Hepatic stellate cell (primary cell): ENCODE measurements at places on chromosomes 7 and 10.

DNA sequence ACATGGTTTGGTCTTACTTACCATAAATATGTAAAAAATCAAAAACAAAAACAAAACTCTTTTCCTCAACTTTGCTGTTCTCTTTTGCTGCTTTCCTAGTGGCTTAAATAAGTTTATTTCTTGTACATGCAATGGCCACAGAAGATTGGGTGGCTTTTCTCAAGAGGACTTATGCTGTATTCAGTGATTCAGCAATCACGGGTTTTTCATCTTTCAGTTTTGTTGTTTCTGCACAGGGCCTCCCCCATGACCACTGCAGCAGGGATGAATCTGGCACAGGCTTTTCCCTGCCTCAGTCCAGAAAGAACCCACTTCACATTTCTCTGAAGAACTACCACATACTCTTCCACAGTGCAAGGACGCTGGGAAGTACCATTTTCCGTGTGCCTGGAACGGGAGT lies 355.0 kb downstream of the RNLS start:
- peak; percentile 30 for DNase-seq

DNA sequence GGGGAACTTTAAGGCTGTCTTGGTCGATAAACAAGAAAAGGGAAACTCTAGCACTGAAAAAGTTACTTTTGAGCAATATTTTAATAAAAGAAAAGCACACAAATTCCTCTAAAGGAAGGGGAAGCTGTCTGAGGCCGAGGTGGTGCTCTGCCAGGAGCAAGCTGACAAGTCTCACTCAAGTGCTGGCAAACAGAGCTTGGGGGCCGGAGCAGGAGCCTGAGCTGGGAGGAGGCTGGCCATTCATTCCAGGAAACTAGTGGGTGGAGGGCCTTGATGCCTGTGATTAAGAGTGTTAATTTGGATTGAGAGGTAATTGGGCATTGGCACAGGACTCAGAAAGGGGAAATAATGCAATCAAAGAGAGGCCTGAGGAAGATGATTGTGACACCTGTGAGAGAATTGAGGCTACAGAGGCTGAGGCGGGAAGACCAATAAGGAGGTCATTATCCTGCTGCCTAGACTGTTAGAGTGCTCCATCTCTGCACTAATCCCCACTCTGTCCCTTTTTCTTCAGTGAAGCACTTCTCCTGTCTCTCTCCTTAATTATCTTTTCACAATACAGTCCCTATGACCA lies 154.9 kb upstream of the COL1A2 start:
- no peak for DNase-seq

DNA sequence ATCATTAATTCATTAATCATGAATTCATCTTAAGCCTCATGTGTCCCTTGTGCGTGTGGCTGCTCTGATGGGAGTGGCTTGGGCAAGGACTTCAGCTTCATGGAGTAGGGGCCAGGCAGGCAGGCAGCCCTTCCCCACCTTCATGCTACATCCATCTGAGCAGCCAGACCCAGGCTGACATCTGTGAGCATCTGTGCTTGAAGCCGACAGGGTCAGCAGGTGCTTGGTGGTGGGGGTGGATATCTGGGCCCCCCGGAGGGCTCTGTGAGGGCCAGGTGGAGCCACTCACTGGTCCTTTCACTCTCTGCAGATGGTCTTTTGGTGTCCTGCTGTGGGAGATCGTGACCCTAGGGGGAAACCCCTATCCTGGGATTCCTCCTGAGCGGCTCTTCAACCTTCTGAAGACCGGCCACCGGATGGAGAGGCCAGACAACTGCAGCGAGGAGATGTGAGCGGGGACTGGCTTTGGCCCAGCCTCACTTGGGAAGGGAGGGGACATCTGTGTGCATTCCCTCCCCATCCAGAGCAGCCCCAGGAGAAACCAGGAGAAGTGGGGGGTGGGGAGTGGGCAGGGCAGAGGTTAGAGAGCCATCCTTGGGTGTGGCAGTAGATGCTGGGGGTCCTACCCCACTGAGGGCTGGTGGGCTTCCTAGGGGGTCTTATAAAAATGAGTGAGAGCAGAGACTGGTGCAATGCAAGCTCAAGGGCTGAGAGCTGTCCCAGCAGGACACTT lies 14.7 kb upstream of the CSGALNACT2 start:
- DNase-seq, result no peak

DNA sequence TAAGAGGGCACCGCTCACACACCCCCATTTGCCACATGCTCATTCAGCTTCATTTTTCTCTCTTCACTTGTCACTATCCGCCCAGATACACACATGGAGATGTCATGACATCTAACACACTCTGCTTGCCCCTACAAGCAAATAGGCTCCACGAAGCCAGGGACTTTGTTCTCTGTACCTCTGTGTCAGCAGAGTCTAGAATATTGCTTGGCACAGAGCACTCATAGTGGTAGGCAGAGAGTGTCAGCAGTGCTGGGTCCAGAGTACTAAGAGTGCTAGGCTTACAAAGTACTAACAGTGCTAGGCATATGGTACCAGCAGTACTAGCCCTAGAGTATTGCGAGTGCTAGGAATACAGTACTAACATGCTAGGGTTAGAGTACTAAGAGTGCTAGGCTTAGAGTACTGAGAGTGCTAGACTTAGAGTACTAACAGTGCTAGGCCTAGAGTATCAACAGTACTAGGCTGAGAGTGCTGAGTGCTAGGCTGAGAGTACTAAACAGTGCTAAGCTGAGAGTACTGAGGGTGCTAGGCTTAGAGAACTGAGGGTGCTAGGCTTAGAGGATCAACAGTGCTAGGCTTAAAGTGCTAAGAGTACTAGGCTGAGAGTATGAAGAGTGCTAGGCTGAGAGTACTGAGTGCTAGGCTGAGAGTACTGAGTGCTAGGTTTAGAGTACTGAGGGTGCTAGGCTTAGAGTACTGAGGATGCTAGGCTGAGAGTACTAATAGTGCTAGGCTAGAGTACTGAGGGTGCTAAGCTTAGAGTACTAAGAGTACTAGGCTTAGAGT lies 166.1 kb downstream of the PRKAG2 start:
- DNase-seq, result no peak

DNA sequence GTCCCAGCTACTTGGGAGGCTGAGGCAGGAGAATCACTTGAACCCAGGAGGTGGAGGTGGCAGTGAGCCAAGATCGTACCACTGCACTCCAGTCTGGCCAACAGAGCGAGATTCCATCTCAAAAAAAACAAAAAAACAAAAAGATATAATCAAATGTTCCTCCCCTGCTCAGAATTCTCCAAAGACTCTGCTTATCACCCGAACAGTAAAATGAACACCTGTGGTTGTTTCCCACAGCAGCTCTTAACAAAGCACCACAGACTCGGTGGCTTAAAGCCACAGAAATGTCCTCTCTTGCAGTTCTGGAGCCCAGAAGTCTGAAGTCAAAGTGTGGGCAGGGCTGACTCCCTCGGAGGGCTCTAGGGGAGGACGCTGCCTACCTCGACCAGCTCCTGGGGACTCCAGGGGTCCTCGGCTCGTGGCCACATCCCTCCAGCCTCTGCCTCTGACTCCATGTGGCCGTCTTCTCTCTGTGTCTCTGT lies 4.1 kb upstream of the INTS1 start:
- no peak for DNase-seq

DNA sequence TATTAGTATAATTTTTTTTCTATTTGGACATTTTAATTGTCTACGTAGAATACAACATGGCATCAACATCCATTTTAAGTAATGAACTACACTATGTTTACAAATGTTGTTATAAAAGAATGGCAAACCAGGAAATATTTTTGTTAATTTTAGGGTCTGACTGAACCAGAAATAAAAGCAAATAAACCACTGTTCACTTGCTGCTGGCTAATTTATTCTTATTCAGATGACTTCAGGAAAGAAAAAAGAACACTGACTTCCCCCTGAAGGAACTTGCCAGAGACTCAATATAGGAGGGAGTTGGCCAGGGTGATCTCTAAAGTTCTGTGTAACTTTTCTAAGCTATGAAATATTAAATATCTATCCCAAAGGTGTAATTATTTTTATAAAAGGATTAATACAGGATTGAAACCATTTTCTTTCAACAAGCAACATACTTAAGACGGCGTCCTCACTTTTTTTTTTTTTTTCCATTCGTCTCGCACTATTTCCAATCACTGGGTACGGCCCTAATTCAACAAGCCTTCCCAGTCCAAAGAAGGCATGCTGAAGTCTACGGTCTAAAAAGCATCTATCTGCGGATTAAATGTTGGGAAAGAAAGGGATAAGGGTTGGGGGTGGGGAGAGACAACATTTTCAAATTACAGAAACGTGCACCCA lies 1.2 kb downstream of the USP6NL start:
- DNase-seq, result no peak

DNA sequence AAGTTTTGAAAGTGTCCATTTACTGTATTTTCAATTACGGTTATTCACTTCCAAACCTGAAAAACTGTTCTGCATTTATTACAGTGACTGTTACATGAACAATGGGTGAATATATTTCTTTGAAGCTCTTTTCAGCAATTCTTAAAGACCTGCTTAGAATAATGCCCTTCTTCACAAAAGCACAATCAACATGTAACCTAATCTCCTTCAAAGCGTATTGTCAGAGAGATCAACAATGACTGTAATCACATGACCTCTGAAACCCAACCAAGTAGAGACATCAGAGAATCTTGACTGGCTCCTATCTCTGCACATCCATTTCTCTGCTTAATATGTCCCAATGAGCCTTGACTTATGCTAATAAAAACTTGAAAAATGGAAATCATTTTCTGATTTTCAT lies 126.7 kb downstream of the NRCAM start:
- no peak for DNase-seq

DNA sequence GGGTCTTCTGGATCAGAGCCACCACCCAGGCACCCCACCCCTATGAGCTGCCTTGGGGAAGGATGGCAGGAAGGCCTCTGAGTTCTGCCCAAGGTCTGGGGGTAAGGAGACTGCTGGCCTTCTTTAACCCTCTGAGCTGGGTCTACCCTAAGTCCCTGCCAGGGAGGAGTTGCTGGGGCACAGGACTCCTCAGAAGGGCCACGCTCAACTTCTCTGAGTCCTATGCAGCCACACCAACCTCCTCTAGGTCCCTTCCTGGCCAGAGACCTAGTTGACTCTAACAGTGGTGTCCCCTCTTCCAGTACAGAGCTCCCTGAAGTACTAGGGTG lies 2.6 kb upstream of the NEURL1 start:
- no peak for DNase-seq

GRCh38 chr10:99852481-99853213 lies 70.2 kb downstream of the ABCC2 start:
- no peak for DNase-seq
